ENCODE measurements at places on chromosomes 5 and 9. TPM values are rescaled to one million over a fixed set of nuclear protein-coding genes. Genes with fewer than 3 reads are reported as not detected.

Gene RMRP
- polyA plus RNA-seq: not detected

Gene FRMPD1
- not detected for polyA plus RNA-seq

Gene RIC1
- polyA plus RNA-seq: 6.9 TPM

Gene SPATA31D4
- polyA plus RNA-seq: not detected

Gene TMEM250
- 14.9 TPM for polyA plus RNA-seq

Gene POU5F2
- polyA plus RNA-seq: 0.10 TPM

GRCh38 chr9:16434526-16434925 is 435.9 kb downstream of the BNC2 start:
- H3K4me3 ChIP-seq: no peak overlapping the region
- DNase-seq: no peak
- H3K27me3 ChIP-seq: no peaks in the 10 kb centered on the region
- H3K27ac ChIP-seq: no peak overlapping the region
- no peaks in the 10 kb centered on the region for H3K4me1 ChIP-seq
- H3K36me3 ChIP-seq: no peaks in the 10 kb centered on the region

DNA sequence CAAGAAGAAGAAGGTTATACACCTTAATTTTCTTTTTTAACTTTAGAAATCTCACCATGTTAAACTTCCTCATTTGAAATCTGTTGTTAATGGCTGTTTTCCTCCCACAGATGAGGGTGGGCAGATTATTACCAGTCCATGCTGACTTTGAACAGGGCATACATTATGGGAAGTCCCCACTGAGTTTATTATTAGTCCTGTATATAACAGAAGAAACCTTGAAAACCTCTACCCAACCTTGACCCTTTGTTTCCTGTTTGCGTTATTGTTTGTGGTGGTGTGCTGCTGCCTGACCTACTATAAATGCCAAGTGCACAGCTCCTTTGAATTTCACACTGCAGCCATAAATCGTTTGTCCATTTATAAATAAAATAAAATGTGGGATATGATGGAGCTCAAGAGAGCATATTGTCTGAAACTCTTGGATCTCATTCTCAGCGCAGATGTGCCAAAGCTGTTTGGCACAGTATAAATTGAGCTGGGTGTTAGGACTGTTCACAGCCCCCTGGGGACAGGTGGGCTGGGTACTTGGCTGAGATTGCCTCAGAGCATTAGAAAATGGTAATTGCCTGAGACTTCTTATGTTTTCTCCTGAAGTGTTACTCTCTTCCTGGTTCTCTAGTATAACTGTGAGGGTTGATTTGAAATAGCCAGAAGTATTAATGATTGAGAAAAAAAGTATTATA is 139.6 kb downstream of the SPATA31D1 start:
- H3K4me1 ChIP-seq: no peaks in the 10 kb centered on the region
- no peak for DNase-seq
- no peaks in the 10 kb centered on the region for H3K27me3 ChIP-seq
- H3K27ac ChIP-seq: no peak overlapping the region

DNA sequence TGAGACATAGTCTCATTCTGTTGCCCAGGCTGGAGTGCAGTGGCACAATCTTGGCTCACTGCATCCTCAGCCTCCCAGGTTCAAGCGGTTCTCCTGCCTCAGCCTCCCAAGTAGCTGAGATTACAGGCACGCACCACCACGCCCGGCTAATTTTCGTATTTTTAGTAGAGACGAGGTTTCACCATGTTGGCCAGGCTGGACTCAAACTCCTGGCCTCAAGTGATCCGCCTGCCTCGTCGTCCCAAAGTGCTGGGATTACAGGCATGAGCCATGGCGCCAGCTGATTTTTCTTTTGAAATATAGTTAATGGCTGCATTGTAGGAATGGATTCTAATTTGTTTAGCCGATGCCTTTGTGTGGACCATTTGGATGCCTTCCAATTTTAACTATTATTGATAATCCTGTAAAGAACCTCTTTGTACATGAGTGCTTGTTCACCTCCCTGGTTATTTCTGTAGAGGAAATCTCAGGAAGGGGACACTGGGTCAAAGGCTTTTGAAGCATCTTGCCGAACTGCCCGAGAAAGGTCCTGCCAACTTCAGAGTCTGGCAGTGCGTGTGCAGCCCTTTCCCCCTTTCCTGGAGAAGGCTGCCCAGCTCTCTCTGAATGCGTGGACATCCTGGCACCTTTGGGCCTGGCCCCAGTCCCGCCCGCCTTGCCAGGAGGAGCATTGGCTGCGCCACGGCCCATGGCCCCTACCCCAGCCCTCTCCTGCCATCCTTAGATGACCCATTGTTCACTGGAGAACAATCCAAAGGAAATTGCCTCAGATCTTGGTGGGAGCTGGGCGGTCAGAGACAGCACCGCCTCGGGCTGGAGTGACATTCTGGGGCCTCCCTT is 8.9 kb upstream of the NUP214 start:
- H3K27ac ChIP-seq: peak overlapping the region; percentile 39
- no peaks in the 10 kb centered on the region for H3K4me1 ChIP-seq
- no peaks in the 10 kb centered on the region for H3K36me3 ChIP-seq
- peak; percentile 77 for DNase-seq
- H3K4me3 ChIP-seq: no peak overlapping the region

- no peak for DNase-seq
- no peaks in the 10 kb centered on the region for H3K36me3 ChIP-seq
- H3K4me1 ChIP-seq: peaks cover 2% of the 10 kb centered on the region
- H3K4me3 ChIP-seq: no peak overlapping the region
- no peaks in the 10 kb centered on the region for H3K27me3 ChIP-seq
Observed at GRCh38 chr5:115257981-115258380, 4.7 kb downstream of the PGGT1B start.

DNA sequence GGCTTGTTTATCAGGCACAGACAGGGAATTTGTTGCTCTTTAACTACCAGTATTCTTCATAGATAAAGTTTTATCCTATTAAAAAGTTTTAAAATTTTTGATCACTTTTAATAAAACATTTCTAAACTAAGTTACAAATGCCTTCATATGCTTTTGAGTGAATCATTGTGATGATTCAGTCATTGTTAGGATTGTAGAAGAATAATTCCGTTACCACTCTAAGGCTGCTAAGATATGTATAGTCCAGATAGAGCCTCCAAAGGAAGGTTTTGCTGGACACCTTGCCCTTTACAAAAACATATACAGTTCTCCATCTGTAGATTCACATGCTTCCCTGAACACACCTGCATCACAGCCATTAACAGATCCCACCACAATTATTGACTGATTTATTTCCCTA is 233.7 kb downstream of the SPOCK1 start:
- no peaks in the 10 kb centered on the region for H3K36me3 ChIP-seq
- no peak overlapping the region for H3K27ac ChIP-seq
- no peaks in the 10 kb centered on the region for H3K27me3 ChIP-seq
- H3K4me1 ChIP-seq: peaks cover 6% of the 10 kb centered on the region

DNA sequence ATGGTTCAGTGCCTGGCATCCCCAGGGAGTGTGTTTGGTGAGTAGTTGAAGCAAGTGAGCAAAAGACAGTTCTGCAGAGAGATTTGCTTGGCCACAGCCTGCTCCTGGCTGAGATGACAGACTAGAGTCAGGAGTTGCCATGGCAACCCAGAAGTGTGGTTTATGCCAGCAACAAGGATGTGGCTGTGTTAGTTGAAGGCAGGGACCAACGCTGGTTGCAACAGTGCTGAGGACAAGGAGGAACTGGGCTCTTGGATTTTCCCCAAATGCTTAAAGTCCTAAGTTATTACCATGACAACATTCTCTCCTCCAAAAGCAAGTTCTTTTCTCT is 2.7 kb downstream of the NXNL2 start:
- no peak overlapping the region for H3K27ac ChIP-seq
- no peaks in the 10 kb centered on the region for H3K4me1 ChIP-seq
- H3K36me3 ChIP-seq: no peaks in the 10 kb centered on the region
- no peak overlapping the region for H3K4me3 ChIP-seq
- H3K27me3 ChIP-seq: no peaks in the 10 kb centered on the region

- DNase-seq: no peak
- no peaks in the 10 kb centered on the region for H3K36me3 ChIP-seq
- peaks cover 5% of the 10 kb centered on the region for H3K4me1 ChIP-seq
- H3K27ac ChIP-seq: no peak overlapping the region
- H3K27me3 ChIP-seq: no peaks in the 10 kb centered on the region
Observed at GRCh38 chr5:107387526-107388140, 283.1 kb downstream of the EFNA5 start.

Data from aorta (tissue), 5 donors.